Breast epithelium (tissue), 4 donors: ENCODE measurements at places on chromosomes 4 and X. TPM values are rescaled to one million over a fixed set of nuclear protein-coding genes. Genes with fewer than 3 reads are reported as not detected.

DNA sequence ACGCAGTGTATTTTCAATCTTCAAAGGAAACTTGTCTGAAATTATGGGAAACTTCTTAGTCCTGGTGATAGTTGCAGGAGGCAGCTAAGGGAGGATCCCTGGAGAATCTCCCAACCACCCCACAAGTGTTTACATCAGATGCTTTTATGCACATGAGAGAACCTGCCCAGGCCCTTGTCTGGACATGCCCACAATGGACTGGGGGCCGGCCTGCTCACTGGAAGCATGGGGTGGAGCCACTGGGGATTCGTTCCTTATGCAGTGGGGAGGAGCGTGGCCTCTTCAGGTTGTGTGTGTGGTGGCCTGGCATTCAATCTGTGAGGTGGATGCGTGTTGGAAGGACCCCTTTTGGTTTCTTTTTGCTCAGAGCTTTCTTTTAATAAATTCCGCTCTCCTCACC, 398.7 kb upstream of the PPP1R2C start:
- no peak for DNase-seq

The IGFBP7 gene
- total RNA-seq: 622 TPM

- DNase-seq: no peak
Measured at GRCh38 chr4:83591056-83591455, 55.1 kb downstream of the GPAT3 start.

The MGARP gene
- total RNA-seq: 1.6 TPM

The DCAF12L2 gene
- 0.29 TPM for total RNA-seq

The MXRA5 gene
- total RNA-seq: 2.9 TPM

The TMPRSS11E gene
- total RNA-seq: not detected

GRCh38 chrX:16205840-16206239, 38.6 kb downstream of the MAGEB17 start:
- DNase-seq: no peak

The CENPVL2 gene
- not detected for total RNA-seq

GRCh38 chr4:5874811-5875449, 18.0 kb downstream of the CRMP1 start:
- no peak for DNase-seq

The NR0B1 gene
- total RNA-seq: not detected

The CSAG1 gene
- total RNA-seq: not detected
